ENCODE measurements at places on chromosomes 11 and 22. TPM values are rescaled to one million over a fixed set of nuclear protein-coding genes. Genes with fewer than 3 reads are reported as not detected.

- DNase-seq: no peak
Observed at GRCh38 chr22:17164392-17165024, 5.4 kb upstream of the HDHD5 start.

DNA sequence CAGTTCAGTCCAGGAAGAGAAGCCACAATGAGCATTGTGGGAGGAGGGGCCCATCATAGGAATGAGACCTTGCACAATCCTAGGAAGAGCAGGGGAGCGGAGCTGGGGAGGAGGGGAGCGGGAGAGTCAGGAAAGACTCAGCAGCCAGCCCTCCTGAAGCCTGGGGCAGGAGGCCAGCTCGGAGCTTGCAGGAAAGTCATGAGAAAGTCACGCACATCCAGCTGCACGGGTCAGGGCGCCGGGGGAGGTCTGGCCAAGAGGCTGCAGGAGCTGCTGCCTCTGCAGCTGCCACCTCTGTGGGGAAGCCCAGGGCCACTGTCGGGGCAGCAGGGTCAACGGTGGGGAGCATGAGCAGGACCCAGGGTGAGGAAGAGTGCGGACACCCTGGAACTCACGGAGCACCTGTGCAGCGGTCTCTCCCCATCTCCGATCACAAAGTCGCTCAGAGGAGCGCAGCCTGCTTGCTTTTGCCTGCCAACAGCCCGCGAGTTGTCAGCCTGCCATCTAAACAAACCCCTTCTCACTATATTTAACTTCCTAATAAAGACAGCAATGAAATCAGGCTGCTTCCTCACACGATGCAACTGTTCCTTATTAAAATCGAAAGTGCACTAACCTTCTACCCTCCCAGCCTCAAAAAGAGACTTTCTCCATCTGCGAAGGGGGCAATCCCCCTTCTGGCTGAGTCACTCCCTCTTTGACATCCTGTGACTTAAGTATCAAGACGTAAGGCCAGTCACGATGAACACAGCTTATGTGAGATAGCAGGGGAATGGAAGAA is 52.9 kb upstream of the RTL6 start:
- DNase-seq: no peak

GRCh38 chr22:39847477-39847876 is 46.1 kb downstream of the ENTHD1 start:
- DNase-seq: no peak

DNA sequence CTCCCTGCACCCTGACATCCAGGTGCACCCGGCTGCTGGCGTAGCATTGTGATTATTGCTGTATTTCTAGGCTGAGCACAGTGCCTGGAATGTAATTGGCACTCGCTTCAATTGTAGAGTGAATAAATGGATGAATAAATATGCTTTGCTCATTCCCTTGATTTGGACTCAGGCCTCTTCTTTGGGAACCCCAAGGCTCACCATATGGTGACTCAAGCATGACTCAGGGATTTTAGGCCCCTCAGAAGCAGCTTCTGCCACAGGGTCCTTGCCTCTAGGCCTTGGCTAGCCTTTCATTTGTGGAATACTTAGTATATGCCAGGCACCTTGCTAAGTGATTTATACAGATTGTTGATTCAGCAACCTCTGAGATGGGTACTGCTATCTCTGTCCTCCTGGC is 78.9 kb downstream of the GRIK4 start:
- DNase-seq: no peak

- DNase-seq: no peak
Observed at GRCh38 chr11:74533421-74533820, 39.9 kb upstream of the LIPT2 start.

DNA sequence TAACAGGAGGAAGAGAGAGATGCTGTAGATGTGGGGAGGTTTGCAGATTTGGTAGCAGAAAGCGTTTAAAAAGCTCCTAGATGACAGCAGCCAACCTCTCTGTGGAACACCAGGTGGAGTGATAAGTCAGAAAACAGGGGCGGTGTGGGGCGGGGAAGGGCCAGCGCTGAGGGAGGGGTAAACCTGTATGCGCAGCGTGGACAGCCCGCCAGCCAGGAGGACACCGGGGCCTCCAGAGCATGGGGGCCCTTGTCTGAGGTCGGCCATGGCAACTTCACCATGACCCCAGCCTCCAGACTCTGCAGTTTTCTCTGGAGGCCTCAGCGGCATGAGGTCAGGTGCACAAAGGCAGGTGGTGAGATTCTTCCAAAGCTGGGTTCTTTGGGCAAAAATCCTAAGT is 423.7 kb downstream of the BRD1 start:
- no peak for DNase-seq

GRCh38 chr11:42824067-42824466 is 487.7 kb upstream of the API5 start:
- no peak for DNase-seq

DNA sequence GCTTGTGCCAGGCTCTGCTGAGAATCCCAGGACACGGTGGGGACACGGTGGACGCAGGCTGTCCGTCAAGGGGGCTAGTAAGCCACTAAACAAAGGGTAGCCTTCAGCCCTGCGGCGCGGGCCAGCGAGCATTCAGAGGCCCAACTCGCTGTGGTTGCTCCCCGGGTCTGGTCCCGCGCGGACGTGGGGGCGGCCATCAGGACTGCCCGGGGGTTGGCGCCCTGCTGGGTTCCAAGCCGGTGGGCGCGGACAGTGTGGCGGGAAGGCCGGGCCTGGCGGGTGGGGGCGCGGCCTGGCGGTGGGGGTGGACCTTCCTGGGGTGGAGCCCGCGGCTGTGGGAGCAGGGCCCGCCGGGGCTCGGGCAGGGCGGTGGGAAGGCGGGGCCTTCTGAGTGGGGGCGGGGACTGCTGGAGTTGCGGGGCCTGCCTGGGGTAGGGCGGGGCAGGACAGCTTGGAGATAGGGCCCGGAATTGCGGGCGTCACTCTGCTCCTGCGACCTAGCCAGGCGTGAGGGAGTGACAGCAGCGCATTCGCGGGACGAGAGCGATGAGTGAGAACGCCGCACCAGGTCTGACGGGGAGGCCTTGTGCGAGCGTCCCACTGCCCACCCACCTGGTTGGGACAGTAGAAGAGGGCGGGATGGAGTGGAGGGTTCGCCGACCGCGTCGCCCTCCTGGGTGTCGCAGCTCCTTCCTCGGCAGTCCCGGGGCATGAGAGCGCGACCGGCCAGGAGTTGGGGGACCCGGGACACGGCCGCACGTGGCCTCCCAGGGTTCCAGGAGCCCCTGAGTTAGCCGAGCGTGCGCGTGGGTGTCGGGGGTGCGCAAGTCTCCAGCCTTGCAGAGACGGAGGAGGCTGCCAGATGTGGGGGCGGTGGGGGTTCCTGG is at the start of gene SERHL2:
SERHL2 (plus strand) TSS at position 482 of the 887 bp plus-strand sequence; CDS start at position 547, 65 bp downstream.
- peak; percentile 78 for DNase-seq

GRCh38 chr11:47372422-47372821 is 5.9 kb downstream of the SPI1 start:
- no peak for DNase-seq

DNA sequence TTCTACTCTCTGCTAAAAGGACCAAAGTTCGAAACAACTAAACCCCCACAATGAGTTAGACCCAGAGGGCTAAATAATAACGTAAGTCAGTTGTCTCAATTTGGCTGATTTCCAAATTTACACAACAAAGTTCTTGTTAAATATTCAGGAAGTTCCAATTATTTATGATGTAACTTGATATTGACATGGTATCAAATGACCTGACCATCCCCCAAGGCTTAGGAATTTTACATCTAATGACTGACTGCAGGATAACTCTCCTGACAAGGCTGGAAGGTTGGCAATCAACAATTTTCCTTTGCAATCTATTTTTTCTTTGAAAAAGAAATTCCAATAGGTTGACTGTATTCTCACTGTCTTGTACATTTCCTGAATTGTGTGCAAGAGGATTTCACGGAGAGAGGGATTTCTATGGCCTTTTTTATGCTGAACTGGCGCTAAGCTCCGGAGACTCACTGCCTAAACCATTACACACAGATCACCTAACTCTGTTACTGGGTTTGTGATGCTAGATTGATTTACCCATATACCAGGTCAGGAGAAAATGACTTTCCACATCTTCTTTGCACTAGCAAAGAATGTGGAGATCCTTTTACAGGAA is 9.6 kb upstream of the CDON start:
- DNase-seq: no peak

DNA sequence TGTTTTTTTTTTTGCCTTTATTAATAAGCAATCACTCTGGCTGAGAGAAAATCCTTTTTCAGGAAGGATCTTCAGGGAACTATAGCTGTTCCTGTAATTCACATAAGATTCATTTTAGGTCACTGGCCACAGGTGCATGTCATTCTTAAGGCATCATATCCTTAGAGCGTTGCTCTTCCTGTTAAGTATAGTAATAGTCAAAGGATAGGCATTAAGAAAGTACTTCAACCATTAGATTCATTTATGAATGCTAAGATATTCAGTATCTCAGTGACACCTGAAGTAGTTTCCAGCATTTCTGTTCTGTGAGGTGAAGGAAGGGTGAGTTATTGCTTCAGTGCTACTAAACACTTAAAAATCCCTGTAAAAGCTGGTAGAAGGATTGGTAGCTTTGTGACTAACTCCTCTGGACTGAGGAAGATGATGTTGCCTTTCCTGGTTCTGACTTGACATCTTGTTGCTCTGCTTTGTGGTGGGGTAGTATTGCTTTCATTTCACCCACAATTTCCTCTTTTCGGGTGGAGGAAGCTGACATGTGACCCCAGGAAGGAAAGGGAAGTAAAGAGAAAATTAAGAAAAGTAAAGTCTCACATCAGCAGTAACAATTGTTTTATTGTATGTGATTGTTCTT is 34.7 kb downstream of the RNF169 start:
- peak; percentile 85 for DNase-seq

- no peak for DNase-seq
Observed at GRCh38 chr11:69880826-69881445, 61.7 kb upstream of the FGF3 start.

- DNase-seq: no peak
Observed at GRCh38 chr11:92826136-92826535, 143.3 kb upstream of the MTNR1B start.

DNA sequence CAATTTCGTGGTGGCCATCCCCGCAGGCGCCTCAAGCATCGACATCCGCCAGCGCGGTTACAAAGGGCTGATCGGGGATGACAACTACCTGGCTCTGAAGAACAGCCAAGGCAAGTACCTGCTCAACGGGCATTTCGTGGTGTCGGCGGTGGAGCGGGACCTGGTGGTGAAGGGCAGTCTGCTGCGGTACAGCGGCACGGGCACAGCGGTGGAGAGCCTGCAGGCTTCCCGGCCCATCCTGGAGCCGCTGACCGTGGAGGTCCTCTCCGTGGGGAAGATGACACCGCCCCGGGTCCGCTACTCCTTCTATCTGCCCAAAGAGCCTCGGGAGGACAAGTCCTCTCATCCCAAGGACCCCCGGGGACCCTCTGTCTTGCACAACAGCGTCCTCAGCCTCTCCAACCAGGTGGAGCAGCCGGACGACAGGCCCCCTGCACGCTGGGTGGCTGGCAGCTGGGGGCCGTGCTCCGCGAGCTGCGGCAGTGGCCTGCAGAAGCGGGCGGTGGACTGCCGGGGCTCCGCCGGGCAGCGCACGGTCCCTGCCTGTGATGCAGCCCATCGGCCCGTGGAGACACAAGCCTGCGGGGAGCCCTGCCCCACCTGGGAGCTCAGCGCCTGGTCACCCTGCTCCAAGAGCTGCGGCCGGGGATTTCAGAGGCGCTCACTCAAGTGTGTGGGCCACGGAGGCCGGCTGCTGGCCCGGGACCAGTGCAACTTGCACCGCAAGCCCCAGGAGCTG is 24.8 kb downstream of the ADAMTS15 start:
- no peak for DNase-seq

DNA sequence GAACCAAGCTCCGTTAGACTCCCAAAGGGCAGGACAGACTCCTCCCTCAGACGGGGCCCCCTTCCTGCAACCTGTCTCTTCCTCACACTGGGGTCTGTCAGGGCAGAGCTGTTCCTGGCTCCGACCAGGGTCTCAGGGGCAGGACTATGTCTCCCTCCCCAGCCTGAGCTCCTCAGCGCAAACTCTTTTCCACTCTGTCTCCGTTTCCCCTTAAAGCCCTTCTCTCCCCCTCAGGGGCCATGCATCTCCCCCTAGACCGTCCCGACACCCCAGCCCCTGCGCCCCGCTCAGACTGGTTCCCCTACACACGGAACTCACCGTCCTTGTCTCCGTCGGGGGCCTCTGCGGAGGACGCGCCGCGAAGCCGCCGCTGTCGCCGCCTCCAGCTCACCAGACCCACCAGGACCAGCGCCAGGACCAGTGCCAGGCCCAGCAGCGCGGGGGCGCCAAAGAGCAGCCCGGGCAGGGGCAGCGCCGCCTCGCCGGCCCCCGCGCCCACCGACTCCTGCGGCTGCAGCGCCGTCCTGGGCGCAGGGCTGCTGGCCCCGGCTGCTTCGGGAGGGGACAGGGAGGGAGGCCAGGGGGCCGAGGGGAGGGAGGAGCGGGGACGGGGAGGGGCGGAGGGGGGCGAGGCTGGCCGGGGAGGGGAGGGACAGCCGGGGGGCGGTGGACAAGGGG is 684 bp downstream of the TNFRSF13C start:
- DNase-seq: peak; percentile 89

- DNase-seq: no peak
Observed at GRCh38 chr22:42651134-42651533, 1.9 kb upstream of the CYB5R3 start.

DNA sequence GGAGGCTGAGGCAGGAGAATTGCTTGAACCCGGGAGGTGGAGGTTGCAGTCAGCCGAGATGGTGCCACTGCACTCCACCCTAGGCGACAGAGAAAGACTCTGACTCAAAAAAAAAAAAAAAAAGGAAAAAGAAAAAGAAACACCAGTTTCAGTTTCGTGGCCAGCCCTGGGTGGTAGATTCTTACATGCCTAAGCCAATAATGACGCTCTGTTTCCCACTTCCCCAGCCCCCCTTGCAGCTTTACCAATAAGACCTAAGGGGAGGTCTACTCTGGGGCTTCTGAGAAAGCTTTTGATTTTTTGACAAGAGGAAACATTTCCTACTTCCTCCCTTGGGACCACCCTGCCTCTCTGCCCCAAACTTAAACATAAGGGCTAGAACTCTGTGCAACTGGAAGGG is 30.0 kb upstream of the PTPRJ start:
- DNase-seq: peak; percentile 86

GRCh38 chr11:69912161-69912910 is 93.1 kb upstream of the FGF3 start:
- no peak for DNase-seq

DNA sequence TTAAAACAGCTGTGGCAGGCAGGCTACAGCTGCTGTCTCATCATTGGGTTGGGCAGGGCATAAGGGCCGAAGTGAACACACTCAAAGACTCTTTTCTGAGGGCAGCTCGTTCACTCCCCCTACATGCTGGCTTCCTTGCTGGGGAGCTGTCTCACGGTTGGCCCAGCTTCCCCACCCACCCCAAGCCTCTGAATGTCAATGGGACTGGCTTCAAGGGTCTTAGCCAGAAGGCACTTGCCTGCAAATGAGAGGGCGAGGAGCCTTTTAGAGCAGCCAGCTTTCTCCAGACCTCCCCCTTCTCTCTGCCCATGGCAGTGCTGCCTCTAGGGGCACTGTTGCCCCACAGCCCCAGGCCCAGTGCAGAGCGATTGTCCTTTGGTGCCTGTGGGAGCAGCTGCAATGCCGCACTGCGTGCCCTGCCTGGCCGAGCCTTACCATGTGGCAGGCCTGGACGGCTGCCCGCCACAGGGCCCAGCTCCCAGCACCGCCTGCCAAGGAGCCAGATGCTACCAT is 94.7 kb upstream of the RASSF10 start:
- no peak for DNase-seq

- no peak for DNase-seq
Observed at GRCh38 chr11:98277251-98277912, 743.4 kb upstream of the CNTN5 start.

GAS2 gene
- polyA plus RNA-seq: 5.3 TPM

TEX12 gene
- not detected for polyA plus RNA-seq

TBX10 gene
- not detected for polyA plus RNA-seq

TSPAN18 gene
- 0.27 TPM for polyA plus RNA-seq

MEI1 gene
- polyA plus RNA-seq: 81.9 TPM

TMEM135 gene
- 7.7 TPM for polyA plus RNA-seq

MICALL1 gene
- 3.0 TPM for polyA plus RNA-seq

MRGPRE gene
- not detected for polyA plus RNA-seq

OR4D9 gene
- not detected for polyA plus RNA-seq

CCDC81 gene
- 0.14 TPM for polyA plus RNA-seq
